Stimulated activated CD8-positive, alpha-beta memory T cell treated with anti-CD3 and anti-CD28 coated beads, Interleukin-7, amount 100 ng/mL, for 1 hour (primary cell): ENCODE measurements at places on chromosomes 1 and 21.

- no peak for DNase-seq
Observed at GRCh38 chr1:82221721-82222120, 421.0 kb downstream of the ADGRL2 start.

- DNase-seq, result no peak
Observed at GRCh38 chr21:20856926-20857325, 141.3 kb upstream of the NCAM2 start.

GRCh38 chr1:6506210-6507036, 15.0 kb upstream of the PLEKHG5 start:
- no peak for DNase-seq

DNA sequence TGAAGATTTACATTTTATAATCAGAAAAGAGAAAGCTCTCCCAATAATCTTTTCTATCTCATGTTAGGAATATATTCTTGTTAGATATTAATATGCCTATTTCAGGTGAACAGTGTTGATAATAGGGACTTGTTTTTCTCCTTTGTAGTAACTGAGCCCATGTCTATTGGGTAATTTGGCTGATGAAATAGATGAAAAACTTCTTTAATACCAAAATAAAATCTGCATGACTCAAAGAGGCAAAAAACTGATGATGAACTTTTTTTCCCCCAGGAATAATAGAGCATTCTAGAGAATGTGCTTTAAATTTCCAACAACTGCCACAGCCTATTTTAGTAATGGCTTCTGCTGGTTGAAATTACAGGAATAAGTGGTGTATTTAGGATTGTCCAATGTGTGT, 178.9 kb upstream of the GREM2 start:
- DNase-seq, result no peak

DNA sequence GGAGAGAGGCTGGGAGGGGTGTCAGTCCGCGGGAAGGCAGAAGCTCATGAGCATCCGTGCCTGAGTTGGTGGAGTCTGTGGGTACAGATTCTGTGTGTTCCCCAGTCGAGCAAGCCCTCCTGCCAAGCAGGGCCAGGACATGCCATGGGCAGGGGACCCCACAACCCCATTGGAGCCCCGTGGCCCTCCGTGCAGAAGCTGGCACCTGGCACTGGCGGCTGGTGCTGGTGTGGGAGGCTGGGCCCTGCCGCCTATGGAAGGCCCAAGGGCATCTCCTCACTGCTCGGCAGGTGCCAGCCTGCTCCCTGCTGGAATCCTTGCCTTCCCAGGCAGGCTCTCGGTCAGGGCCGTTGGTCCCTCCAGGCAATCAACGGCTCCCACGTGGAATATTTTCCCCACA, 73.7 kb downstream of the UBE2T start:
- DNase-seq, result no peak

GRCh38 chr1:209648931-209649776, 3.1 kb downstream of the LAMB3 start:
- no peak for DNase-seq

GRCh38 chr1:207335695-207336363, 14.4 kb downstream of the CD55 start:
- no peak for DNase-seq

- no peak for DNase-seq
Observed at GRCh38 chr1:54543729-54544496, 4.1 kb upstream of the ACOT11 start.

DNA sequence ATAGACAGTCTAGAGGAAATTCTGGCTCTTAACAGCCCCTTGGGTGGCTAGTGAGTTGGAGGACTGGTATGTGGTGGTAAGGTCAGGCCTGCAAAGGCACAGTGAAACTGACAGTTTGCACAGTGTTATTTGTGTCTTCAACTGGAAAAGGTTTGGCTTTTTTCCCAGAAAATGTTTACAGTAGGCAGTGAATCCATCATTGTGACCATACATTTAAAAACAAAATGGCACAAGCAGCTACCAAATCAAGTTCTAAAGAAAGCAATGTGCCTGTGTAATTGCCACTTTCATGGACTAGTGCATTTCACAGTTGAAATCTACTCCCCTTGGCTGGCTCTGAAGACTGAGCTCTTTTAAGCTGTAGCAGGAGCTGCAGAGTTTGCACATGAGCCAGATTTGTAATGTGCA, 24.8 kb downstream of the ATPAF1 start:
- DNase-seq, result no peak

DNA sequence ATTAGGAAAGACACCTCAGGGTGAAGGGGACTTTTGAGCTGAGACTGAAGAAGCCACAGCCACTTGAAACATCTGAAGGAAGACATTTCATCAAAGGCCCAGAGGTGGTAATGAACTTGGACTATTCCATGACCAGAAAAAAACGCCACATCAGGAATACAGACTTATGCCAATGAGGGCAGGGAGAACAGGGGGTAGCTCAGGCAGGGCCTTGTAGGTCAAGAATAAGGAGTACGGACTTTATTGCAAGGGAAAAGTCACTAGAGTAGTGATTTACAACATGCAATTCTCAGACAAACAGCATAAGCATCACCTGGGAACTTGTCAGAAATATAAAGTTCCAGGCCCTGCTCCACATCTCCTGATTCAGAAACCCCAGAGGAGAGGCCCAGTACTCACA, 11.8 kb downstream of the TP53BP2 start:
- no peak for DNase-seq

- no peak for DNase-seq
Observed at GRCh38 chr1:234779160-234779538, 169.2 kb upstream of the IRF2BP2 start.

- DNase-seq, result no peak
Observed at GRCh38 chr1:67088440-67088839, 34.5 kb upstream of the SLC35D1 start.

DNA sequence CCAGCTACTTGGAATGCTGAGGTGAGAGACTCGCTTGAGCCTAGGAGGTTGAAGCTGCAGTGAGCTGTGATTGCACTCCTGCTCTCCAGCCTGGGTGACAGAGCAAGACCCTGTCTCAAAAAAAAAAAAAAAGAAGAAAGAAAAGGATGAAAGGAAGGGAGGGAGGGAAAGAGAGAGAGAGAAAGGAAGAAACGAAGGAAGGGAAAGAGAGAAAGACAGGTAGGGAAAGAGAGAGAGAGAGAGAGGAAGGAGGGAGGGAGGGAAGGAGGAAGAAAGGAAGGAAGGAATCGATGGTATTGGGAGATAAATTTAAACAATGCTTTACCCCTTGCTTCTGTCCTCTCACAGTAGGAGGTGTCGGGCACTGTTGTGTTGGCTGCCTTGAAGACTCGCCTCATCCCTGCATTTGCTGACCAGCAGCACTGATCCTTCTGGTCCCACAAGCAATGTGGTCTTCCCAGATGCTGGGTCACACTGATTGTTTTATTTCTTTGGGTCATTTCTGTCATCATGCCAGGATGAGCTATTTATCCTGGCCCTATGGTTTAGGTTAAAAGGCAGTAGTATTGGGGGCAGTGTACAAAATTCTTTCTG, 30.9 kb downstream of the GPR137B start:
- no peak for DNase-seq

- DNase-seq, result no peak
Observed at GRCh38 chr1:37481289-37482003, 7.1 kb downstream of the ZC3H12A start.

DNA sequence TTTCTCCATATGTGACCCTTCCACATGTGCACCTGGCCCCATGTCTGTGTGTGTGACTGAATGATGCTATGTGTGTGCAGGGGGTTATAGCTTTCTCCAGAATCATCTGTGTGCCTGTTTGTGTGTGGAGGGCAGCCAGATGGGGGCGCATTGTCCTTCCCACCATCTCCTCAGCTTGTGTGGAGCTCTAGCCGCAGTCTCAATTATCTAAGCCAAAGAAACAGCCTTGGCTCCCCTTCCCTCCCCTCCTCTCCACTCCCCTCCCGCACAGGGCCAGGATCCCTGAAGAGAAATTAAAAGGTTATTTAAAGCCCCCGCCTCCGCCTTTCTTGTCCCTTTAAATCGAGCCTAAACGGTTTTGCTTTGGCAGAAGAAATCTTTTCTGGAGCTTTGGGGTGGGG, 1.8 kb upstream of the DMBX1 start:
- DNase-seq, result no peak

DNA sequence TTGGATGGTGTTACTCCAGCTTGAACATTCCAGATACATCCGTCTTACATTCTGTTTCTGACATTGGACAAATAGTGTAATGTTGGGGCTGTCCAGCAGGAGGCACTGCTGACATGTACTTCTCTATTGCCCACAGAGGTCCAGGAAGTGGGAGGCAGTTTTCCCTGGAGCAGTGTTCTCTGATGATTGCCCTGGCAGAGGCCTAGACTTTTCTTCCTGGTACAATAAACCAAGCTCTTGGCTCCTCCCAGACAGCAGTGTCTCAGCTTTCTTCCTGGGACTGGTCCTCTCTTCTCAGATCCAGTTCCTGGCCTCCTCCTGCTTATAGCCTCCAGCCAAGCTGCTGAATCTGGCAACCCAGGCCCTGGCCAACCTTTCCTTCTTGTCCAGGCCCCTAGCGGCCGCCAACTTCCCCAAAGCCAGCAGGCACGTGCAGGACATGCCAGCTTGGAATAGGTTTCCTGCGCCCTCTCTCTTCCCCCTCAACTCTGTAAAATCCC, 14.9 kb upstream of the IFNLR1 start:
- peak; percentile 32 for DNase-seq

GRCh38 chr1:192787914-192788585, 20.8 kb upstream of the RGS2 start:
- DNase-seq, result no peak

GRCh38 chr1:62194651-62195544, at the start of gene L1TD1:
TSS of gene L1TD1 (plus strand) at chr1:62194849. CDS start at chr1:62206629, 11,780 bp downstream.
- no peak for DNase-seq

DNA sequence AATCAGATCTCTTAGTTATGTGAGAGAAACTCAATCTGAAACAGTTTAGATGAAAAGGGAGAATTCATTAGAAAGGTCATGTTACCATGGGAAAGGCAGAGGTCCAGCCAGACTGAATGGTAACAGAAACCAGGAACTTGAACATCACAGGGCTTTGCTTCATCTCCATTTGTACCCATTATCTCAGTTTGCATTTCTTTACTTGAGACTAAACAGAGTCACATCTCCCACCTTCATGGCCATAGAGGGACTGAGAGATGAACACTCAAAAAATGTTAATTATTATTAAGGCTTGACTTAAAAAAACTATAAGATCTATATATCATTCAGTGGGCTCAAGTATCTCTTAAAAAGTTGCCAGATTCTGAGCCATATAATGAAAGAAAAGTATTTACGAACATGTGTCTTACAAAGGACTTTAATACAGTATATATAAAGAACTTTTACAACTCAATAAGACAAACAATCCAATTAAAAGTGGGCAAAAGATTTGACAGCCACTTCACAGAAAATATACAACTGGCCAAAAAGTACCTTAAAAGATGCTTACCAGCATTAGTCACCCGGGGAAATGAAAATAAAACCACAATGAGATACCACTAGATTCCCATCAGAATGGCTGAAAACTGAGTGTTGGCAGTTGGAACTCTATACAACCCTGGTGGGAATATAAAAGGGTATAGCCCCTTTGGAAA, 13.2 kb downstream of the KYAT3 start:
- no peak for DNase-seq

DNA sequence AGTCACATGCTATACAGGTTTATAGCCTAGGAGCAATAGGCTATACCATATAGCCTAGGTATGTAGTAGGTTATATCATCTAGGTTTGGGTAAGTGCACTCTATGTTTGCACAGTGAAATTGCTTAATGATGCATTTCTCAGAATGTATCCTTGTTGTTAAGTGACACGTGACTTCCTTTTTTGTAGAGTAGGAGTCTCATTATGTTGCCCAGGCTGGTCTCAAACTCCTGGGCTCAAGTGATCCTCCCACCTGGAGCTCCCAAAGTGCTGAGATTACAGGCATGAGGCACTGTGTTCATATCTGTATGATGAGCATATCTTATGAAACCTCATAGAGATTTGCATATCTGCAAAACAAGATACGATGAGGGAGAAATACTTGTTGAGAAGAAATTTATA, 13.8 kb upstream of the ABCB10 start:
- no peak for DNase-seq

GRCh38 chr1:167493372-167493771, 25.0 kb downstream of the CD247 start:
- DNase-seq, result no peak

GRCh38 chr1:21175324-21175669, 1.4 kb downstream of the EIF4G3 start:
- DNase-seq, result no peak

GRCh38 chr1:151284013-151284577, 2.0 kb downstream of the ZNF687 start:
- no peak for DNase-seq

DNA sequence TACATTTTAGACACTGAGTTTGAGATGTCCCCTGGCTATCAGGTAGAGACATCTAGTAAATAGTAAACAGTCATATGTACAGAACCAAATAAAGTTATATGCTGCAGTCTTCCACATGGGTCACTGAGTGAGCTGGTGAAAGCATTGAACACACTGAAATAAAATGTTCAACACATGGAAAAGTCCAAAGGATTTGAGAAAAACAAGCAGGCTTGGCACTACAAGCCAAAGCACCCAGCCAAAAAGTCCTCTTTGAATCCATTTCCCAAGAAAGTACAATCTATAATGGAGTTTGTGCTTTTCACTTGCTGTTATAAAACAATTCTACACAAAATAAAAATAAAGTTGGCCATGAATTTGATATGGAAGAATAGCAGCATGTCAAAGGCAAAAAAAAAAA, 135.4 kb downstream of the NR5A2 start:
- no peak for DNase-seq

- DNase-seq, result no peak
Observed at GRCh38 chr21:45432575-45433255, 27.8 kb downstream of the COL18A1 start.

DNA sequence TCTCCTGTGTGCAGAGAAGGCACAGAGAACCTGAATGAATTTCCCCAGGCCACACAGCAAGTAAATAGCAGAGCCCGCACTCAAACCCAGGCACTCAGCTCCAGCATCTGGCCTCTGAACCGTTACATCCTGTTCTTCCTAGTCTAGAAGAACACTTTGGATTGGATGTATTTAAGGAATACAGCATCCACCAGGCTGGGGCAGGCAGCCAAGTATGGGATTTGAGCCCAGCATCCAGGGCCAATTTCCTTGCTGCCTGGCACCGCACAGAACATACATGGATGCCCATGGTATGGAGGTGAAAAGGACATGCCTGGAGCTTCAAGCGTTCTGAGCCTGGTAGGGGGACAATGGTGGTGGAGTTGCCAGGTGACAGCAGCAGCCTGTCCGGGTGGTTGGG, 9.7 kb downstream of the AJAP1 start:
- DNase-seq, result no peak

- DNase-seq, result no peak
Observed at GRCh38 chr1:78687914-78688313, 38.3 kb downstream of the IFI44 start.

GRCh38 chr1:108585313-108585712, 25.4 kb downstream of the EEIG2 start:
- no peak for DNase-seq
